NCI-H187 (cell line): ENCODE measurements at places on chromosomes 12 and 14.

GRCh38 chr12:84826925-84827324 lies 85.7 kb downstream of the SLC6A15 start:
- no peak for DNase-seq

GRCh38 chr12:90630006-90630405 lies 325.0 kb downstream of the CCER1 start:
- DNase-seq: peak; percentile 10

- DNase-seq: no peak
These were observed 106.5 kb downstream of the CEP83 start for GRCh38 chr12:94353130-94353529.

DNA sequence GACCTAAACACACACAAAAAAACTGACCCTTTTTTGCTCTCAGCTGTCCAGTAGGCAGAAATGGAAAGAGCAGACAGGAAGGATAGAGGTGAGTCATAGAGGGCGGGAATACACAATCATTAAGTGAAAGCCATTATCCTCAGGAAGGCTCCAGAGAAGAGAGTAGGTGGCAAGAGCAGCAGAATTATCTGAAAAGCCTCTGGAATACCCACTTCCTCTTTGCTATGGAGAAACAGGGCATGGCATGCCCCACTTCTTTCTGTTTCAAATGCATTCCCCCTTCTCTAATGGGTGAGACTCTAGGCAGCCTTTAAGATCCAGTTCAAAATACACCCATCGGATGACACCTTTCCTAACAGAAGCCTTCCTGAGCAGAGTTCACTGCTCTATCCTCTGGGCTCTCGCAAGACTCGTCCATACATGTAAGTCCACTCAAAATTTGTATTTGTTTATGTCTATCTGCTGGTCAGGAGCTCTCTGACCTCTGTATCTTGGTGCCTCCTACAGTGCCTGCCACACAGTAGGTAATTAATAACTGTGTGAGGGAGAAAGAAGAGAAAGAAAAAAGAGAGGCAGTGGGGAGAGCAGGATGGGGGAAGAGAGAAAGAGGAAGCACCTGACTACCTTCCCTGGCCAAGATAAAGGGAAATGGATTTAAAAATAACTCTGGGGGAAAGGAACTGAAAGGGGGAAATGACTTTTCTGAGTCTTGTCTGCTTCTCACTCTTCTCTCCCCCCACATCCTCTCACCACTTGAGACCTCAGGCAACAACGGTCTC lies 8.5 kb downstream of the KLHL33 start:
- DNase-seq: no peak

- peak; percentile 13 for DNase-seq
These were observed 56.2 kb upstream of the NID2 start for GRCh38 chr14:52124791-52125684.

GRCh38 chr14:54568821-54569595 lies 2.1 kb downstream of the SAMD4A start:
- DNase-seq: no peak

GRCh38 chr12:49019443-49020324 lies 1.1 kb upstream of the PRKAG1 start:
- DNase-seq: no peak

GRCh38 chr14:60984196-60984595 lies 3.2 kb downstream of the SLC38A6 start:
- no peak for DNase-seq

- DNase-seq: no peak
These were observed 74.3 kb upstream of the SRSF5 start for GRCh38 chr14:69692594-69692993.

DNA sequence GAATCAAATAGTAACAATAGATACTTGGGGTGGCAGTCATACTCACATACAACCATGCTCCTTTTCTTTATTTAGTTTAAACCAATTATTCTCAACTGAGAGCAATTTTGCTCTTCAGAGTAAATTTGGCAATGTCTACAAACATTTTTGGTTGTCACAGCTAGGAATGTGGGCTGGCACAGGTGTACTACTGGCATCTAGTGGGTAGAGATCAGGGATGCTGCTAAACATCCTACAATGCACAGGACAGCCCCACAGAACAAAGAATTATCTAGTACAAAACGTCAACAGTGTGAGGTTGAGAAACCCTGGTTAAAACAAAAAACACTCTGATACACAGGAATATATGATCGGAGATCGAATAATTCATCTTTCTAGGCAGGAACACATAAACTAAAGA lies 186.5 kb downstream of the NELL2 start:
- no peak for DNase-seq
